ENCODE measurements at places on chromosomes 5 and 9. TPM values are rescaled to one million over a fixed set of nuclear protein-coding genes. Genes with fewer than 3 reads are reported as not detected.
A peak's percentile ranks its signal among the peaks of the same experiment; 100 is the strongest.

Gene GFRA3
- 0.39 TPM for total RNA-seq

- no peak overlapping the region for H3K27ac ChIP-seq
- H3K27me3 ChIP-seq, result no peaks in the 10 kb centered on the region
- DNase-seq, result no peak
- H3K4me1 ChIP-seq, result no peaks in the 10 kb centered on the region
- no peaks in the 10 kb centered on the region for H3K36me3 ChIP-seq
- no peak overlapping the region for H3K4me3 ChIP-seq
Observed at GRCh38 chr5:54551926-54552325, 34.4 kb downstream of the SNX18 start.

DNA sequence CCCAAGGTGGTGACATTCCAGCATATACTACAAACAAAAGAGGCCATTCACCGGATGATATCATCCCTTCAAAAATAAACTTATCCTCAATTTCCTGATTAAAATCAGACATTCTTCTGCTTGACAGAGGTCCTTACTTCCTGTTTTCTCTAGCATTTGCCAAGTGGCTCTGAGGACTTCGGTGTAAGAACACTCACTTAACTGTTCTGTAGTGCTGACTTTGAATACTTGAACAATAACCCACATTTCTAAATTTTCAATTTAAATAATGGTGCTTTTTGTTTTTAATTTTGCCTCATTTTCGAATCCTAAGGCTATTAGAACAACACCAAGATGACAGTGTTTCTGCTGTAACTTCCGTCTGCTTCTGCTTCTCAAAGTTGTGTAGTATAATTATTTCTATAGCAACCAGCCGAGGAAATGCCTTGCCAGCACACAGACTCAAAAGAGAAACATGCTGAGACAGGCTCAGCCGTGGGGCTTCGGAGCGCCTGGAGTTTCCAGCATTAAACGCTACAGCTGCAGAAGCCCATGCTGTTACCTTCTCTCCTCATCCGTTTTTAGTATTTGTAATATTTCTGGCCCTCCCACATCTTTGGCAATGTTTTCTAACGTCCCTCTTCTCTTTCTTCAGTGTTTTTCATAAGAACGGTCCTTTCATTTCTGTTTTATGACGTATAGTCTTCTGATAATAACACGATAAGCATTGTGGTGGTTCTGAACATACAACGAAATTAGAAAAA, 19.5 kb upstream of the ANXA1 start:
- no peaks in the 10 kb centered on the region for H3K4me1 ChIP-seq
- H3K4me3 ChIP-seq, result peak overlapping the region; percentile 47

DNA sequence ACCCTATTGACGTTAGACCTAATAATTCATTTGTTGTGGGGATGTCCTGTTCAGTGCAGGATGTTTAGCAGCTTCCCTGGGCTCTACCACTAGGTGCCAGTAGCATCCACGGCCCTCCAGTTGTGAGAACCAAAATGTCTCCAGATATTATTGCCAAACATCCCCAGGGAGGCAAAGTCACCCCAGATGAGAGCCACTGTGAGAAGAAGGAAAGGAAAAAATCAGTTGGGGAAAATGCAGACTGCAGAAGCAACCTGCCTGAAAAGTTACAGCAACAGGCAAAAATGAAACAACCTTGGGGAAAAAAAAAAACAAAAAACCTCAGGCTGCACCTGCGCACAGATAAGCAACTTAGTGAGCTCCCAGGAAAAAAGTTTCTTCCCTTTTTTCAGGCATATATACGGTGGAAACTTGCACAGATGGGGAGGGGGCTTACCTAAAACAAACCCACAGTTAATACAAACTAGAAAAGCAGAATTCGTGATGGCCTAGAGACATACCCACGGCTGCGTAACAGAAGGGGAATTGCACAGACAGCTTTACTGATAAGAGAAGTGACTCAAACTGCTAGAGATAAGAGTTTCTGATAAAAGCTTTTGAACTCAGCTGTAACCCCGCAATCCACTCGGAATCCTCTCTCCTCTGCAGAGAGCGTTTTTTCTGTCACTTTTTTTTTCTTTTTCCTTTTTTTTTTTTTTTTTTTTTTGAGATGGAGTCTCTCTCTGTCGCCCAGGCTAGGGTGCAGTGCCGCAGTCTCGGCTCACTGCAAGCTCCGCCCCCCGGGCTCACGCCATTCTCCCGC, 29.8 kb upstream of the FBP1 start:
- no peaks in the 10 kb centered on the region for H3K4me1 ChIP-seq
- no peak for DNase-seq
- no peak overlapping the region for H3K27ac ChIP-seq
- H3K36me3 ChIP-seq, result no peaks in the 10 kb centered on the region

GRCh38 chr9:38671748-38672147, 48.2 kb downstream of the FAM240B start:
- H3K27me3 ChIP-seq, result no peaks in the 10 kb centered on the region
- DNase-seq, result no peak
- H3K27ac ChIP-seq, result no peak overlapping the region

DNA sequence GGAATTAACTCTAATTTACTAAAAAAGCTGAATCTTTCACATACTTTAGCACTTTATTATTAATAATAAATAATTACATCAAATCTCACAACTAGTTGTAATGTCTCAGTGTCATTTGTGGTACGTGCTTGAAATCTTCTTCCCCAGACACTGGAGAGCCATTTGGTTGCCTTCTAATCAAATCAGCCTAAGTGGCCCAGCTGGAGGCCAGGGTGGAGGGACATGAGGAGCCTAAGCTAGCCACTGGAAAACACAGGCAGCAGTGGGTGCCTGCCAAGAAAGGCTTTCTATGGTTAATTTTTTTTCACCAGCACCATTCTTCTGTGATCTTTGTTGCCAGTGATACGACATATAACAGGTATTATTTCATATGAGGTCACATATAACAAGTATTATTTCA, 117.0 kb downstream of the ERCC6L2 start:
- no peak for DNase-seq
- H3K4me1 ChIP-seq, result no peaks in the 10 kb centered on the region
- no peak overlapping the region for H3K27ac ChIP-seq
- H3K4me3 ChIP-seq, result no peak overlapping the region
- no peaks in the 10 kb centered on the region for H3K27me3 ChIP-seq

DNA sequence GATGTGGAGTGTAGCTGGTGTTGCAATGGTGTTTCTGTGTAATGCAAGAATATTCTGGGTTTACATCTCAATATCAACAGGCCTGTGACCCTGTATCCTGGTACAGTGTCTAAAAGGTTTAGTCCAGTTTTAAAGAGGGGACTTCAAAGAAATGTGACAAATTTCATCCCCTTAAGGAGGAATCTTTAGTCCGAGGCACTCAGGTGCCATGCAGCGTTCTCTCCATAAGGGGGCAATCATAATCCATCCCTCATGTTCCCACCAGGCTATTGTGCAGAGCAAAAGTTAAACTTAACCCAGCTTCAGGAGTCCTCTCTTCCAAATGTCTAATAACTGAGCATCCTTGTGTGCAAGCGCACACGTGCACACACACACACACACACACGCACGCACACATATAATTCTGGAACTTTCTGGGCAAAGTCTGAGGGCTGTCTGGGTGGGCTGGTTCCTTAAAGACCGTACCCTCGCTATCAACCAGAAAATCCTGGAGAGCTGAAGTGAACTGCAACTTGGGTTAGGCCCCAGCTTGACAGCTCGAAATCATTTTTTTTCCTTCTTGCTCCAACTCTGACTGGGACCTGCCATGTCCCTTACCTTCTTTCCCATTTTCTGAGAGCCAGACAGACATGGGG, 46.0 kb downstream of the CRB2 start:
- no peak overlapping the region for H3K4me3 ChIP-seq
- H3K36me3 ChIP-seq, result no peaks in the 10 kb centered on the region
- no peak for DNase-seq
- peak overlapping the region; percentile 20 for H3K27ac ChIP-seq
- H3K4me1 ChIP-seq, result no peaks in the 10 kb centered on the region
